Lung (tissue), 17 donors: ENCODE measurements at places on chromosomes 6 and 20. TPM values are rescaled to one million over a fixed set of nuclear protein-coding genes. Genes with fewer than 3 reads are reported as not detected.

DNA sequence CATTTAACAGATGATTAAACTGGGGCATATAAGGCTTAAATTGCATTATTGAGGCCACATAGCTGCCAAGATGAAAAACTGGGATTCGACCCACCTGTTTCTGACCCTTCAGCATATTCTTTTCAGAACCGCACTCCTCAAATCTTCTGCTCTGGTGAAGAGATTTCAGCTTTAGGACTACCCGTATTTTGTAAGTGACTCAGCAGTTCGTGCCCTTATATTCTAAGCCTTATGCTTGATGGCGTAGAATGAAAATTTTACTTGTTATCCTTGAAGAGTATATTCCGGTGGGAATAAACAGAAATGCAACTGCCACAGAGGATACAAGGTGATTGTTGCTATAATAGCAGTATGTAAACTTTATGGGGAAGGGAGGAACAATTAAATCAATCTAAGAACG lies 657.1 kb downstream of the DOK5 start:
- H3K36me3 ChIP-seq = no peaks in the 10 kb centered on the region
- no peak for DNase-seq
- no peak overlapping the region for H3K27ac ChIP-seq
- no peak overlapping the region for H3K4me3 ChIP-seq
- no peaks in the 10 kb centered on the region for H3K27me3 ChIP-seq

Gene HELZ2
- 24.4 TPM for total RNA-seq

DNA sequence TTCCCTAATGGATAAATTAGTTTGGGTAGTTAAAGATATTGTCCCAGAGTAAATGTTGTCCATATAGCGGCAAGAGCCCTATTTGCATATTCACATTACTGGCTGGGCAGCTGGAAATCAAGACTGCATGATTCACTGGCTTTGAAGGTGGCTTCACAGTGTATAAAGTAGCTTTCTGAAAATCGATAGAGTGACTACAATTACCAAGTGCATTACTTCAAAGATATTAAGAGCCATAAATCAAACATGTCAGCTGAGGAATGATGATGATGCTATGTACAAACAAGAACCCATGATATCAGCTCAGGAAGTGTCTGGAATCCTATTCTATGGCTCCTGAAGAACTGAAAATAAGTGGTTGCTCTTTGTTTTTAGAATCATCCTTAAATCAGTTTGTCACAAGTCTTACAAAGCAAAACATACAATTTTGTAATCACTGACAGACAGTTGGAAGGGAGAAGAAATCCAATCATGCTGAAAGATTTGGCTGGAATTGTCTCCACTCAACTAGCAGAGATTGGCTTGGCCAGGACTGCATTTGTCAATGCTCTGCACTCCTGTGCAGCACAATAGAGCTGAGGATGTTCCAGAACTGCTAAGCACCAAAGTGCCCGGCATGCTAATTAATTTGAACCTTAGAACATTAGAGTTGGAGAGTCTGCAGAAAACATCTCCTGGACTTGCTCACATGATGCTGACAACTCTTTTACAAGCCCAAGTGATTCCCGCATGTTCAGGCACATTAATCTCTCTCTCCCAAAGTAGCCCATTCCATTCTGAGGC lies 77.9 kb upstream of the B3GAT2 start:
- H3K4me3 ChIP-seq = no peak overlapping the region
- H3K27ac ChIP-seq = no peak overlapping the region
- no peak for DNase-seq
- H3K36me3 ChIP-seq = no peaks in the 10 kb centered on the region

GRCh38 chr6:27280540-27281000 lies 31.5 kb downstream of the POM121L2 start:
- peaks cover 84% of the 10 kb centered on the region for H3K27me3 ChIP-seq
- H3K27ac ChIP-seq = no peak overlapping the region
- DNase-seq = no peak
- no peaks in the 10 kb centered on the region for H3K4me1 ChIP-seq
- H3K36me3 ChIP-seq = no peaks in the 10 kb centered on the region
- H3K4me3 ChIP-seq = no peak overlapping the region

- DNase-seq = no peak
- H3K27ac ChIP-seq = no peak overlapping the region
- no peaks in the 10 kb centered on the region for H3K4me1 ChIP-seq
- H3K27me3 ChIP-seq = no peaks in the 10 kb centered on the region
- no peaks in the 10 kb centered on the region for H3K36me3 ChIP-seq
These were observed 35.0 kb upstream of the NELFCD start for GRCh38 chr20:58945965-58946631.

DNA sequence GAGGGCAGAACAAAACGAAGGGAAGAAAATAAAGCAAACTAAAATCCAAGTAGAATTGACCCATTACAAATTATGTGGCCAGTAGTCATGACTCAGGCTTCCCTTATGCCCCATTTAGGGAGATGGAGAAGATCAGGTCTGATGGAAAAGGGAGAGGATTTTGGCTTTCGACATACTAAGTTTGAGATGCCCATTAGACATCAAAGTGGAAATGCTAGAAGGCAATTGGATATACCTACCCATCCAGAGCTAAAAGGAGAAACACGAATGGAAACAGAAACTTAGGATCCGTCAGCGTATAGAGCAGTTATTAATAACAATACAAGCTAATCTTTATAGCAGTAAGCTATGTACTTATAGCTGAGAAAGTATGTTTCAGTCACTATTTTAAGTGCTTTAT lies 4.8 kb downstream of the TRPC4AP start:
- no peaks in the 10 kb centered on the region for H3K27me3 ChIP-seq
- H3K4me1 ChIP-seq = peaks cover 8% of the 10 kb centered on the region
- no peak for DNase-seq
- H3K27ac ChIP-seq = peak overlapping the region; percentile 4
- no peak overlapping the region for H3K4me3 ChIP-seq

Gene TNFRSF6B
- total RNA-seq = 1.6 TPM

Gene VEGFA
- total RNA-seq = 275 TPM

DNA sequence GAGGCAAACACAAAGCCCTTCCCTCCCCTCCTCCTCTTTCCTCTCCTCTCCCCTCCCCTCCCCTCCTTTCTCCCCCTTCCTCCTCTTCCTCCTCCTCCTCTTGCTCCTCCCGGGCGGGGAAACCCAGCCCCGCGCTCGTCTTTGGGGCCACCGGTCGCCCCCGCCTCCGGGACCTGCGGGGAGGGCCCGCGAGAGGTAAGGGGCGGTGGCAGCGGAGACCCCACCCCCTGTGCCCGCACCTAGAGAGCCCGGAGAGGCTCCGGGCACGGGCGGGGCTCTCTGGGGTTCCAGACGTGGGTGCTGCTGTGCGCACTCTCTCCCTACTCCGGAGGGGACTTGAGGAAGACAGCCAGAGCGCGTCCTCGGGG lies at the start of gene RIN2:
TSS of gene RIN2 (plus strand) at position 126 of the 368 bp plus-strand sequence. CDS start 131,344 bp downstream, outside the sequence.
- H3K36me3 ChIP-seq = no peaks in the 10 kb centered on the region
- H3K4me1 ChIP-seq = peaks cover 5% of the 10 kb centered on the region
- peak within 1 kb of the TSS; percentile 76 for H3K4me3 ChIP-seq
- peak within 1 kb of the TSS; percentile 98 for H3K27ac ChIP-seq

GRCh38 chr6:132995009-132995408 lies 180.6 kb downstream of the RPS12 start:
- H3K36me3 ChIP-seq = no peaks in the 10 kb centered on the region
- H3K27me3 ChIP-seq = no peaks in the 10 kb centered on the region
- H3K27ac ChIP-seq = no peak overlapping the region
- DNase-seq = no peak
- H3K4me3 ChIP-seq = no peak overlapping the region
- H3K4me1 ChIP-seq = no peaks in the 10 kb centered on the region

DNA sequence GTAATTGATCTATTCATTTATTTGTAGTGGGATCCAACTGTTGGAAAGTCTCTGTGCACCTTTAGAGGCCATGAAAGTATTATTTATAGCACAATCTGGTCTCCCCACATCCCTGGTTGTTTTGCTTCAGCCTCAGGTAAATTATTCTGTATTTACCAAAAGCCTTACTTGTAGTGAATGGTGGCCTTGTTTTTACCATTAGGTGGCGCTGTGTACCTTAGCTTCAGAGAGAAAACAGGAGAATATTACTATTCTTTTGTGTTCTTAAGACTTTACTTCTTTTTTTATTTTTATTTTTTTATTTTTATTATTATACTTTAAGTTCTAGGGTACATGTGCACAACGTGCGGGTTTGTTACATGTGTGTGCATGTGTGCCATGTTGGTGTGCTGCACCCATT lies 23.7 kb downstream of the PEX7 start:
- H3K4me1 ChIP-seq = no peaks in the 10 kb centered on the region
- no peaks in the 10 kb centered on the region for H3K36me3 ChIP-seq
- DNase-seq = peak; percentile 63
- H3K27ac ChIP-seq = no peak overlapping the region

- no peaks in the 10 kb centered on the region for H3K4me1 ChIP-seq
- no peak overlapping the region for H3K4me3 ChIP-seq
- no peaks in the 10 kb centered on the region for H3K27me3 ChIP-seq
- no peak overlapping the region for H3K27ac ChIP-seq
These were observed 116.1 kb upstream of the NXT1 start for GRCh38 chr20:23234311-23235078.

Gene NKX2-4
- not detected for total RNA-seq

Gene MCHR2
- not detected for total RNA-seq

GRCh38 chr6:3721810-3722621 lies 29.5 kb downstream of the PXDC1 start:
- H3K27ac ChIP-seq = no peak overlapping the region
- H3K27me3 ChIP-seq = no peaks in the 10 kb centered on the region
- H3K4me1 ChIP-seq = peaks cover 7% of the 10 kb centered on the region
- no peak overlapping the region for H3K4me3 ChIP-seq
- H3K36me3 ChIP-seq = peaks cover 37% of the 10 kb centered on the region

DNA sequence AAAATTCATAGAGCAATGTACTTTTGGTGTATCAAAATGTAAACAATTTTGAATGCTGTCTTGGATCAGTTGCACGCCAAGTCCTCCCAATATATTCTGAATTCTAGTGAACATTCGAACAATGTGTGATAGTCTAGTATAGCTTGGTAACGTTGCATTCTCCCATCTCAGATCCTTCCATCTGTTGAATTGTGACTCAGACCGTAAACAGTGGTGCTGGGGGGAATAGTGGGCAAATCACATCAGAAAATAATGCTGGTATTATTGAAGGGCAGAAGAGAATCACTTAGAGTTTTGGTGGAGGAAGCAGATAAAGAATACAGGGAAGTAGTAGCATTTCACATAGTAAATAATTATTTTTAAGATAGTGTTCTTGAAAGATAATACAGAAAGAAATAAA lies 45.7 kb upstream of the PBOV1 start:
- no peaks in the 10 kb centered on the region for H3K27me3 ChIP-seq
- H3K36me3 ChIP-seq = peaks cover 1% of the 10 kb centered on the region
- no peak overlapping the region for H3K27ac ChIP-seq
- no peak for DNase-seq
- peaks cover 4% of the 10 kb centered on the region for H3K4me1 ChIP-seq

Gene HLA-DPB1
- 69.8 TPM for total RNA-seq

- DNase-seq = no peak
- H3K27me3 ChIP-seq = no peaks in the 10 kb centered on the region
- H3K4me1 ChIP-seq = peaks cover 2% of the 10 kb centered on the region
- no peak overlapping the region for H3K4me3 ChIP-seq
- H3K36me3 ChIP-seq = no peaks in the 10 kb centered on the region
- H3K27ac ChIP-seq = no peak overlapping the region
These were observed 300.4 kb upstream of the MARCKS start for GRCh38 chr6:113556775-113557174.

Gene MATN4
- total RNA-seq = 0.49 TPM

GRCh38 chr6:30568245-30568644 lies 3.0 kb upstream of the ABCF1 start:
- H3K27ac ChIP-seq = no peak overlapping the region
- no peak overlapping the region for H3K4me3 ChIP-seq
- H3K4me1 ChIP-seq = peaks cover 5% of the 10 kb centered on the region
- no peak for DNase-seq
- no peaks in the 10 kb centered on the region for H3K36me3 ChIP-seq
- H3K27me3 ChIP-seq = no peaks in the 10 kb centered on the region

Gene TREM1
- total RNA-seq = 17.4 TPM

DNA sequence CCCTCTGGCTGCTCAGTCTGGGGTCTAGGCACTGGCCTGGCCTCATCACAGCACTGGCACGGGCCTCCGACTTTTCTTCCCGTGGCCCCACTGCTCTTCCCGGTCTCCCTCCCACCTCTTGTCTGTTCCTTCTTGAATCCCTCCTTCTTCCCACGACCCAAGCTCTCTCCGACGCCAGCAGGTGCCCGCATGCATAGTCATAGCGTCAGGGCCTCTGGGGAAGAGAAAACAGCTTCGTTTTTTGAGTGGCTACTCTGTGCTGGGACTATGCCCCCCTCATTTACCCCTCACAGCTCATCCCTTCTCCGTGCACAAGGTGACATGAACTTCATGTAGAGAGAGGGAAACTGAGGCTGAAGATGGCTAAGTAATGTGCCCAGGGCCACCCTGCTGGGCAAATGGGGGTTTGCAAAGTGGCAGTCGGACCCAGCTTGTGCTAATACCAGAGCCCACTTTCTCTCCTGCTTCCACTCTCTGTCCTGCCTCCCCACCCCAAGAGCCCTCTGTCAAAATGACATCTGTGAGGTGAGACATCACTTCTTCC lies 59.2 kb downstream of the SYNJ2 start:
- no peaks in the 10 kb centered on the region for H3K27me3 ChIP-seq
- no peak overlapping the region for H3K4me3 ChIP-seq
- DNase-seq = no peak
- H3K4me1 ChIP-seq = peaks cover 14% of the 10 kb centered on the region

Gene TFAP2C
- total RNA-seq = 6.3 TPM

Gene MMP24OS
- total RNA-seq = 117 TPM

DNA sequence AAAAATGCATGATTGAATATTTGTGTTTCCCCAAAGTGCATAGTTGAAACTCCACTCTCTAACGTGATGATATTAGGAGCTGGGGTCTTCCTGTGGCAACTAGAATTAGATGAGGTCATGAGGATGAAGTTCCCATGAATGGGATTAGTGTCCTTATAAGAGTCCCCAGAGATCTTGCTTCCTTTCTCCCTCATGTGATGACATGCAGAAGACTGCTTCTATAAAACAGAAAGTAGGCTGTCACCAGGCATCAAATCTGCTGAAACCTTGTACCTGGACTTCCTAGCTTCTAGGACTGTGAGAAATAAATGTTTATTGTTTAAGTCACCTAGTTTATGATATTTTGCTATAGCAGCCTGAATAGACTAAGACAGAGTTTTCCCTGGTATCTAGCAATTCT lies 586.5 kb upstream of the EPHA7 start:
- no peak for DNase-seq
- no peaks in the 10 kb centered on the region for H3K36me3 ChIP-seq
- no peaks in the 10 kb centered on the region for H3K27me3 ChIP-seq
- H3K4me3 ChIP-seq = no peak overlapping the region

Gene SEC23B
- 52.6 TPM for total RNA-seq

- no peak for DNase-seq
- H3K4me1 ChIP-seq = peaks cover 11% of the 10 kb centered on the region
- H3K36me3 ChIP-seq = no peaks in the 10 kb centered on the region
- no peak overlapping the region for H3K27ac ChIP-seq
- no peaks in the 10 kb centered on the region for H3K27me3 ChIP-seq
These were observed 9.4 kb downstream of the ADTRP start for GRCh38 chr6:11769244-11769643.

DNA sequence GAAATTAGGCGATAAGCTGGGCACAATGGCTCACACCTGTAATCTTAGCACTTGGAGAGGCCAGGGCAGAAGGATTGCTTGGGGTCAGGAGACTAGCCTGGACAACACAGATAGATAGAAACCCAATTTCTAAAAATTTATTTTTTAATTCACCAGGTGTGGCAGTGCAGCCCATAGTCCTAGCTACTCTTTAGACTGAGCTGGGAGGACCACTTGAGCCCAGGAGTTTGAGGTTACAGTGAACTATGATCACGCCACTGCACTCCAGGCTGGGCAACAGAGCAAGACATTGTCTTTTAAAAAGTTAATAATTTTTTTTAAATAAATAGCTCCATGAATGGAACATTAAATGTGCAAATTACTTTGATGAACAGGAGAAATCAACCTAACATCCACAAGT lies 8.2 kb downstream of the ZNF318 start:
- H3K36me3 ChIP-seq = peaks cover 28% of the 10 kb centered on the region
- H3K4me1 ChIP-seq = no peaks in the 10 kb centered on the region
- no peak overlapping the region for H3K4me3 ChIP-seq
- H3K27me3 ChIP-seq = no peaks in the 10 kb centered on the region
